ENCODE measurements at places on chromosomes 3 and 15. TPM values are rescaled to one million over a fixed set of nuclear protein-coding genes. Genes with fewer than 3 reads are reported as not detected.

DNA sequence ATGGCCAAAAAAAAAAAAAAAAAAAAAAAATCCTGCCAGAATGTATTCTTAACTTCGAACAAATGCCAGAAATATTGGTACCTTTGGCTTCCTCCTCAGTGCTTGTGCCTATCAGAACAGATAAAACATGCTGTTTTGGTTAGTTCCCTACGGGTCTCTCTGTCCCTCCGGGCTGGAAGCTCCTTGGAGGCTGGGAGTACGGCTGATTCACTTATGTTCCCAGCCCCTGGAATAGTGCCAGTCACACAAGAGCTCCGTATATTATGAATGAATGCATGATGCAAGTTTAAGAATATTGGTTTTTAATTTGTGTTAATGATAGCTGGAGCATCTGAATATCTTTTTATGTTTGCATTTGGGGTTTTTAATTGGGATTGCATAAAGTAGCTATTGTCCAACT is 44.0 kb downstream of the NR2F2 start:
- DNase-seq, result no peak

GRCh38 chr3:52145736-52146110 is 8.5 kb downstream of the POC1A start:
- no peak for DNase-seq

GRCh38 chr3:80159990-80160506 is 392.2 kb upstream of the ROBO1 start:
- no peak for DNase-seq

DNA sequence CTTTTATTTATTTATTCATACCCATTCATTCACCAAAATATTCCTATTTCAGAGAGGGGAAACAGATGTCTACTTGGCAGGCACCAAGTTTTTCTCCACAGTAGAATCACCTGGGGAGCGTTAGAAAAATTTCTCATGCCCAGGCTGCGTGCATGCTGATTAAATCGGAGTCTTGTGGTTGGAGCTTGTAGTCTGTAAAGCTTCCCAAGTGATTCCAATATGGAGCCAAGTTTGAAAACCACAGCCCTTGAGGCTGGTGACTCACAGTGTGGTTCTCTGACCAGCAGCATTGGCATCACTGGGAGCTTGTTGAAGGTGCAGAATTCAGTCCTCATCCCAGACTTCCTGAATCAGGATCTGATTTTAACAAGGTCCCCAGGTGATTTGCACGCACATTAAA is 49.7 kb downstream of the PDHB start:
- no peak for DNase-seq

DNA sequence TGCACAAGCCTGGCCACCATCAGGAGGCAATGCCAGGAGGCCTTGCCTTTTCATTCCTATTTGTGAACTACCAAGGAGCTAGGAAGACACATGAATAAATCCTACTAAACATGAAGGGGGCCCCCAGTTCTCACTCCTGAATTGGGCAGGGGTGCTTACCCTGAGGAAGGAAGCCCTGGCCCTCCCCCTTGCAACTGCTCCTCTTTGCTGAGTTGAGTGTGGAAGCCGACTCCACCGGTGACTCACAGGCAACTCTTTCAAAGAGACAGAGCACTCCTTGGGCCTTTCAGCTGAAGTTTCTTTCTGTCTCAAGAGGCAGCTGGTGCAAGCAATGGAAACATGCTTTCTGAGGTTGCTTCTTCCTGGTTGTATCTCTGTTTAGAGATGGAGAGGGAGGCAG is 1.7 kb downstream of the GABRG3 start:
- no peak for DNase-seq

- DNase-seq, result no peak
These were observed 179.4 kb downstream of the RPLP1 start for GRCh38 chr15:69631978-69632377.

GRCh38 chr15:47955021-47955420 is 165.8 kb upstream of the SLC24A5 start:
- no peak for DNase-seq

DNA sequence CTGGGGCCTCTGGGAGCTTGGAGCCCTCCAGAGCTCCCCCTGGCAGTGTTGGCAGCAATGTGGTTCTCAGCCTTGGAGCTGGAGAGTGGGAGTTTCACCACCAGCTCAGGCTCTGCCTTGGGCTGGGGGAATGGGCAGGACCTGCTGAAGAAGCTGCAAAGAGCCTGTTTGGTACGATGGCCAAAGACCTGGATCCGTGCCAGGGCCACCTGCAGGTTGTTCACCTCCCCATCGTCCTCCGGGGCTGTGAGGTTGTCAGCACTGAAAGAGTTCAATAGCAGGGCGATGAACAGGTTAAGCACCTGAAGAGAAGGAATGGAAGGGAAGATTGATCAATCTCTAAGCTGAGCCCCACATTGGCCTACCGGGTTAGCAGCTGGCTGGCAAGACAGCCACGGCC is 77.3 kb upstream of the SCN5A start:
- DNase-seq, result no peak

DNA sequence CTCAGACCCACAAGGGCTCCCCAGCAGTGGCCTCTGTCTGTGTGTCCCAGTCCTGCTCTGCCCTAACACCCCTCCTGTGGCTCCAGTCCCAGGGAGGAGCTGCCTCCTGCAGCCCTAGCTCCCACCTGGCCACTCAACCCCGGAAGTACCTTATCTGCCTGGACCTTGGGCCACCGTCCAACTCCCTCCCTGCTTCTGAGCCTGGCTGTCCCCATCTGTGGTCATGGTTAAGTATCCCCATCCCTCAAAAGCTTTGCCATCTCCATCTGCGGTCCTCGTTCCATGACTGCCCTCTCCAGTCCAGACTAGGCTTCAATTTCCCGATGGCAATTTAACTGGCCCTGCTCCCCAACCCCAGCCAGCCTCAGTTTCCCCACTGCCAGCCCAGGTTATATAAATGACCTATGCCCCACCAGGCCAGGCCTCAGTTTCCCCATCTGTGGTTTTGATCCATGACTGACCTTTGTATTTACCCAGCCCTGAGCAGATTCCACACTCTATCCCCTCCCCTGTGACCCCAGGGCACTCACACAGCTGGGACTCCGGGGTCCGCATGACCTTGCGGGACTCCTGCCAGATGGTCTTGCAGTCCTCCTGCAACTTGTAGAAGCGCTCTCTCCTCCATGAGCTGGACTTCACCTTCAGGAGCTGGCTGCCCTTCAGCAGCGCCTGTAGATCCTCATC is 9.6 kb downstream of the PLCD1 start:
- peak; percentile 71 for DNase-seq

DNA sequence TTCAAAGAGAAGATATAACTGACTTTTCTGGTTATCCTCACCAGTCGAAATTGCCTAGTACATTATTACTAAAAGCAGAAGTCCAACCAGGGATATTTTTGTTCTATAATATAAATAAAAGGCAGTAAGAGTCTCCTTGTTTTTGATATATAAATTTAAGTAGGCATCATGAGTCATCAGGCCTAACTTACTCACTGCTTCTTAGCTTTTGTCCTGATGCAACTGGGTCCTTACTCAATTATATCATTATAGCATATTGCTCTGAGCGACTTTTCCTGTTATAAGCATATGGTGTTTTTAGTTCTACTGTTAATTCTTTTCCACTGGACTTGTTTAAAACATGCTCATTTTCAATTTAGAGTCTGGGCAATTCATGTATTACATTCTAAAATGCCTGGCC is 910.1 kb downstream of the MCTP2 start:
- DNase-seq, result no peak

- DNase-seq, result peak; percentile 34
These were observed 1153.7 kb downstream of the SI start for GRCh38 chr3:163924600-163924999.

GRCh38 chr3:115381931-115382330 is 234.8 kb upstream of the ZBTB20 start:
- DNase-seq, result no peak

DNA sequence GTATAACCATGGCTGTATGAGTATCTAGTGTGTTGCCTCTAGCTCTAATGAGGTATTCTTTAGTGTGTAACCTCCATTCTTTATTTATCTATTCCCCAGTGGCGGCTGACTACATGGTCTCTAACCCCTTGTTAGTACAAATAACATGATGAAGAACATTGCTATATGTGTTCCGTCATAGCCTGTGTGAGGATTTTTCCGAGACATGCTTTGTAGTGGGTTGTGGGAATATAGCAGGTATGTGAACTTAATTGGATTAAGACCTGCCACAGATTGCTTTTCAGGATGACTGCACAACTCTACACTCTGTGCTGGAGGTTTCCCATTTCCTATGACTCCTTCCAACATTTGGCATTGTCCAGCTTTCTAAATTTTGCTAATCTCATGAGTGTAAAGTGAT is 563.4 kb downstream of the ROBO1 start:
- DNase-seq, result no peak

GRCh38 chr15:100438570-100438969 is 90.2 kb downstream of the CERS3 start:
- peak; percentile 94 for DNase-seq

DNA sequence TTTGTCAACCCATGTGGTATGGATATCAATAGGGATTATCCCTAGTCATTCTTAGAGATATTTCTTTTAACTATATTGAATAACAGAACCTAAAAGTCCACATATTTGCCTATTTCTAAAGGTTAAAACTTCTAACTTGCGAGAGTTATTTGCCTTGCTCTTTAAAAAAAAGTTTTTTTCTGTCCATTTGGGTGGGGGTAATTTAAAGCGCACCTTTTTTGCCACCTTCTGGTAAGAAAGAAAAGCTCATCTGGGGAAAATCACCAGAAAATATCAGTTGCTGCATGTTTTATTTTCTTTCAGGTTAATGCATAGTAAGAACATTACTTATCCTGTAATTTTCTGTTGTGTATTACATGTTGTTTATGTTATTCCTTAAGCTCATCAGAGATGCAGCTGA is 242.0 kb upstream of the GOLGA6L4 start:
- DNase-seq, result no peak

GRCh38 chr3:23809294-23809693 is 3.5 kb downstream of the UBE2E1 start:
- no peak for DNase-seq

DNA sequence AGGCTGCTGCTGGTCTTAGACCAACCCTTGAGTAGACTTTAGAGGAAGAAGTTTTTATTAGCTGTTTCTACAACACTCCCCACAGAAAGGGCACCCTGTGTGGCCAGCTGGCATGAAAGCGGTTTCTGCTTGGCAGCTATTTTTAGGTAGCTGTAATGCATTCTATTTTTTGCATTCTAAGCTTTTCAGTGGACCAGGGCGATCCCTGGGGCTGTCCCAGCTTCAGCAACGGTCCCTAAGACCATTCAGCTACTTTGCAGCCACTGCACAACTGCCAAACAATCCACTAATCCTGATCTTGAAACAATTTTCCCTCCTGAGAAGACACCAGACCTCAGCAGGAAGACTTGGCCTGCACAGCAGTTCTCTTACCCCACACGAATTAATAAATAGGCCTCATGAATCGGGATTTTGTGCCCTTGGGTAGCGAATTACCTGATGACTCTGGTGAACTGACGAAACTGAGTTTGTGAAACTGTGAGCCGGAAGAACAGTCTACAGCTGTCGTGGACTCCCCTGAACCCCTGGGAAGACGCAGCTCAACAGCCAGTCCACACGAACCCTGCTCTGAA is 14.6 kb upstream of the TFRC start:
- DNase-seq, result peak; percentile 50

GRCh38 chr3:72485641-72486040 is 362.6 kb downstream of the SHQ1 start:
- no peak for DNase-seq

GRCh38 chr3:36652104-36652503 is 112.2 kb downstream of the DCLK3 start:
- DNase-seq, result no peak

ADAMTSL3 gene
- 7.6 TPM for total RNA-seq

IL17RD gene
- 10.1 TPM for total RNA-seq

CX3CR1 gene
- 0.43 TPM for total RNA-seq

ABHD10 gene
- total RNA-seq, result 32.5 TPM

PCCB gene
- 8.4 TPM for total RNA-seq

LIPC gene
- not detected for total RNA-seq

SMAD3 gene
- 55.4 TPM for total RNA-seq

DCBLD2 gene
- total RNA-seq, result 40.8 TPM
